Right renal pelvis (tissue), 4 donors: ENCODE measurements at places on chromosomes 5 and 9. TPM values are rescaled to one million over a fixed set of nuclear protein-coding genes. Genes with fewer than 3 reads are reported as not detected.

The MSX2 gene
- 0.90 TPM for polyA plus RNA-seq

The CDHR2 gene
- 13.9 TPM for polyA plus RNA-seq

The CCL27 gene
- polyA plus RNA-seq = 0.28 TPM

GRCh38 chr5:33793836-33794549, 97.8 kb downstream of the ADAMTS12 start:
- no peak for DNase-seq

DNA sequence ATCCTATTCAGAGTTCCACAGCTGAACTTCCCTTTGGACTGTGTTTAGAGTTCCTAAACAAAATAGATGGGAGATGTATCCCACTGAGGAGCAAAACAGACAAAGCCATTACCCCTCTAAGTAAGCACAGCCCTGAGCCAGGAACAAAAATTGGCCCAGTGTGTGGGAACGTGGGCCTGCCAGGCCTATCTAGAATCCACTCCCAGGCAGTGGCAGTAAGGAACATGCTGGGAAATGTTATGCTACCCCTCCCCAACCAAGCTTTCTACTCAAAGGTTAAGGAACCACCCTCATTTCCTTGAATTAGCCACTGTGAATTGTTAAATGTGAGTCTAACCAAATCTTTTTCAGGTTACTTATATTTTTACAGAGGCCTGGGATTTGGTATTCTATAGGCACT, 405.1 kb upstream of the PTGER4 start:
- DNase-seq = no peak

DNA sequence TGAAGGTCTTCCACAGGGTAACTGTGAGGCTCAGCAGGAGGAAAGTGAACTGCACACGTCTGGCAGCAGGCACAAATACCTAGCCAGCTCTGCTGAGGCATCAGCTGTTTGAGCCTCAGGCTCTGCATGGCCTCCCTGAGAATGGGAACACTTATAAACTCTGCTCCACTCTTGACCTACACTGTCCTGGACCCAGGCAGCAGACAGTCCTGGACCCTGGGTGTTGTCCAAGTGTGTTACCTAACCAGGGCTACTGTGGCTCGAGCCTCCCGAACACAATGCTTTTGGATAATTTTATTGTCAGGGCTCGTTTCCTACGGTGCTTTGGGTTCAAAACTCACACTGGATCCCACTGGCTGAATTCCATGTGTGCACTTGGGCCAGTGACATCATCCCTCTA, 497.9 kb downstream of the SEMA5A start:
- DNase-seq = no peak

DNA sequence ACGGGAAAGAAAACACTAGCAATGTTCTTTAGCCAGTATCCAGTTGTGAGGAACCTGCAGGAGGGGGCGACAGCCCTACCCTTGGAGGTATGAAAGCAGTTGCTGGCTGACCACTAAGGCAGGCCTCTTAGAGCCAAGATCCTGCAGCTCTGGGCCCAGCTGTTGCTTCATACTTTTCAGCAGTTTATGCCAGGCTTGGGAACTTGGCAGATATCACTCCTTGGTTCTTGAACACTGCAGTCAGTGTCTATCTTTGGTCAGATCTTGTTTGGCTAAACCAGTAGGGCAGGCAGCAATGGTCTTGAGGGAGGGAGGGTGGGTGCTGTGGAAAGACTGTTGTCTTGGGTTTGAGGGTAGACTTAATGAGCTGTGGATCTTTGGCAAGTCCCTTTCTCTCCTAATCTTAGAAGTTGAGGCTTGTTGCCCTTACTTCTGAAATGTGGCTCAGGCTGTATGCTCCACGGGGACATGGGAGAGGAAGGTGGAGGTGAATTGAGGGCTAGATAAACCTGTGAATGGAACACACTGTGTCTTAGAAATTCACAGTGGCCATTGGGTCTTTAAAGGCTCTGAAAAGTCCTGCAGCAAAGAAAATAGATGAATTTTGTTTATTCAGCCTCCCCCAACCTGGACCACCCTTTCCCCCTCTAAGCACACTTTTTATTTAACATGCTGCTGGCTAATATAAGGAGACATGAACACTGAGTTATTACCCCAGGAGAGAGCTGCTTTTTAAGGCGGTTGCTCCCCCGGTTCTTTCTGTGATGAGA, 37.5 kb downstream of the ZNF618 start:
- no peak for DNase-seq

DNA sequence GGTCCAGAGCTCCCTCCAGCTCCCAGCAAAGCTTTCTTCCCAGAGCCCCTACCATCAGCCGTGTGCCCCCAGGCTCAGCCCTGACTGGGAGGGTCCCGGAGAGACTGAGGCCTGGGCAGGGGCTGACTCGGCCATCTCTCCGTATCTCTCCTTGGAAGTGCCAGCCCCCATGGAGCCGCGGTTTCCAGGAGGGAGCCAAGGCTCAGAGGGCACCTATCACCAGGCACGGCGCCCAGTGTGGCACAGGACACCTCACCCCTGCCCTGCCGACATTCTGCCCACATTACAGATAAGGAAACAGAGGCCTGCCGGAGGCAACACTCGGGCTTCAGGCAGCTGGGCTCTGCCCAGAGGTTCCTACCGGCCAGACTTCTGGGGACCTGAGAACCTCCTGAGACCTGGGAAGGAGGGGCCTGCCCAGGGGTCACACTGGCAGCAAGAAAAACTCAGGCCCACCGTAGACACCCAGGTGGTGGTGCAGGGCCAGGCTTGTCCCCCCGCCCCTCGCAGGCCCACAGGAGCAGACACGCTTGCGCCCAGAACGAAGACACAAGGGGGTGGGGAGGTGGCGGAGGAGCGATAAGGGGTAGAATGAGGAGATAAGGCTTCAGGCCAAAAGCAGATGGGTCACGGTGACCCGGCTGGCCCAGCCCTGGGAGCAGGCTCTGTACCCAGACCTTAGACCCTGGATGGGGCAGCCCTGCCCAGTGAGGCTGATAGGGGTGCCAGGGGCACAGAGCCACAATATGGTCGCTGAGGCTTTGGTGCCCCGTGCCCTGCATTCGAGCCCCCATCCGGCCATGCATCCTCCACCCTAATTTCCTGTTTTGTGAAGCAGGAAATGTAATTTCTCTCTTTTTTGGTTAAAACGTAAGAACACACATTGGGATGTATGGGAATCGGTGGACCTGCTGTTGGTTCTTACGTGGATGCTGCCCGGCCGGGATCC, 11.8 kb downstream of the NR5A1 start:
- no peak for DNase-seq

- no peak for DNase-seq
Measured at GRCh38 chr5:170135796-170136490, 30.2 kb downstream of the FOXI1 start.

DNA sequence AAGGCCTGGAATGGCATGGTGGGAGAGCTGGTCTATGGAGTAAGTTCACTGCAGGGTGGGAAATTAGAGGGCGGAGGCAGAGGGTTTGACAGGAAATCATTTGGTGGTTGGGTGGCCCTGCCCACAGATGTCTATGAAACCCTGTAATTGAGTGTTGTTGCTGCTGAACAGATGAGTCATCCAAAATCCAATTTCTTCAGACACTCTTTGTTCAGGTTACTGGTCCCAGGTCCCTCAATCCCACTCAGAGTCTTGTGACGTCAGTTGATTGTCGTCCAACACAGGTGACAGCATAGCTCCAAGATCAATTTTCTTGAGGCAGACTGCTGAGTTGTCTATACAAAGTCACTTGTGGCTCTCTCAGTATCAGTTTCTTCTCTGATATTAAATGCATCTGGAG, 208.6 kb downstream of the GRIA1 start:
- no peak for DNase-seq
